ENCODE measurements at places on chromosomes 12 and 14.

GRCh38 chr14:34593740-34594375 lies 36.1 kb downstream of the SNX6 start:
- DNase-seq, result no peak

DNA sequence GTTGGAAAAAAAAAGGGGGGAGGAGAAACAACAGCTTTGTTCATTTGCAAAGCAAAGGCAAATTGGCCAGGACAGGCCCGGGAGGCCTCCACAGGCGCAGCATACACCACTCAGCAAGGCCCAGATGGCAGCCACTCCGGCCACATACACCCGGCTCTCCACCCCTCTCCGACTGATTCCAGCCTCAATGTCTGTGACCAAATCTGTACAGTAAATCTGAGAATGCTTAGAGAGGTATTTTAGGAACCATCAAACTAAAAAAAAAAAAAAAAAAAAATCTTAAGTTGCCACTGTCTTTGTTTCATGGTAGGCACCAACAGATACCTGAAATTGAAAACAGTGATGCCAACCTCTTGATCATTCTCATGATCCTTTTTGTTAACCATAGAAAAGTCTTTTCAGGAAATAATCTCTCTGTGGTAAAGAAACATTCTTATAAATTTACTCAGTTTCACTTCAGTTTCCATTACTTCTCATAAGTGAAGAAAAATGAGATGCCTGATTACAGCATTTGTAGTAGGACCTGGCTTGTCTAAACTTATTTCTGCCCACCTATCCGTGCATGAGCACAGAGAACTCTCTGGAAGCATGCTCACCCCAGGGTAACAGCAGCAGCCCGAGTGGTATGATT lies 20.2 kb downstream of the VPS37B start:
- DNase-seq, result no peak

- DNase-seq, result no peak
Measured at GRCh38 chr12:108335349-108336119, 3.6 kb downstream of the CMKLR1 start.

- DNase-seq, result no peak
Measured at GRCh38 chr14:36652542-36653201, 9.0 kb upstream of the PAX9 start.

- DNase-seq, result no peak
Measured at GRCh38 chr12:94779485-94779884, 129.1 kb upstream of the TMCC3 start.

DNA sequence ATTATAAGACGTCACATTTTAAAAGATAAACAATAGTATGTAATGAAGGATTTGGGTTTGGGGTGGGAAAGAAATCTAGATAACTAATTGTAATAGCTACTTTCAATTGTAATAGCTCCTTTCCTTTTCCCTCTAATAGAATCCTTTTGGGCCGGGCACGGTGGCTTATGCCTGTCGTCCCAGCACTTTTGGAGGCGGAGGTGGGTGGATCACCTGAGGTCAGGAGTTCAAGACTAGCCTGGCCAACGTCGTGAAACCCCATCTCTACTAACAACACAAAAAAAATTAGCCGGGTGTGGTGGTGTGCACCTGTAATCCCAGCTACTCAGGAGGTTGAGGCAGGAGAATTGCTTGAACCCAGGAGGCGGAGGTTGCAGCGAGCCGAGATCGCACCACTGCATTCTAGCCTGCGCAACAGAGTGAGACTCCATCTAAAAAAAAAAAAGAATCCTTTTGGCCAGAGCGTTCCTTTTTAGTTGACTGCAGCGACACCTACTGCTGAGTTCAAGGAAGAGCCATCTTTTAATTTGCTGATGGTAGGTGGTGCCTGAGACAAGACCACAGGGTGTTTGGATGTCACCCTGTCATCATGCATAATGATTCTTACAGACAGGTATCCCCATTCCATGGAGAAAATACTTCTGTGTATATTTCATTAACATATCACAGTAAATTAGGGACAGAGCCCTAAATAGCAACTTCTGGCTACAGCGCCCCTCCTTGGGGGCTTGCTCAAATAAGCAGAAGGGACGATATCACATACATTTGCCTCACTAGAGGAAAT lies 79.5 kb downstream of the ARMH4 start:
- DNase-seq, result no peak

DNA sequence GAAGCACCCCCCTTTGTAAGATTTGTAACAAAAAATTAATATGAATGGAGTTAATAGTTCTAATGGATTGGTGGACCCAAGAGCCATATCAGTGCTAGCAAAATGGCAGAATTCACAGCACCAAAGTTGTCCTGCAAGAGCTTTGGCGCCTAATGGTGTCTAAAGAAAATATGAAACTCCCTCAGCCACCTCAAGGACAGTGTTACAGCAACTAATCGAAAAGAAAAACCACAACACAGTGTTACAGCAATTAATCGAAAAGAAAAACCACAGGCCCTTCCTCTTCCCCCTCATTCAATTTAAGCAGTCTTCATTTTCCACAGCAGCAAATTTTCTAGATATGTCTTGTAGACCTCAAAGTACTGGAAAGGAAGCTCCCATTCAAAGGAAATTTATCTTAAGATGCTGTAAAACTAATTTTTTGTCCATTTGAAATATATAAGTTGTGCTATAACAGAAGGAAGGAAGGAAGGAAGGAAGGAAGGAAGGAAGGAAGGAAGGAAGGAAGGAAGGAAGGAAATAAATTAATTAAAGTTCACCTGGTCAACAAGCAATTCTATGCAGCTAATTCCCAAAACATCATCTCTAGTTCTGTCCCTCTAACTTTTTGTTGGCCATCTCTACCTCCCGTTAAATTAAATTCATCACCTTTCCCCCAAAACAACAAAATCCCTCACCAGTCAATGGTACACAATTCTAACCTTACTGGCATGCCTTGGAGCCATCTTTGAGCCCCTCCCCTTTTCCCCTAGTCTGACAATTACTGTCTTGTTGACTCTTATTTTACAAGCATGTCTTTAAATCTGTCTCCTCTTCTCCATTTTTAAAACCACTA lies 17.4 kb downstream of the LRP6 start:
- DNase-seq, result no peak

- DNase-seq, result no peak
Measured at GRCh38 chr12:78746001-78746400, 118.6 kb upstream of the SYT1 start.

- DNase-seq, result no peak
Measured at GRCh38 chr12:130437555-130438242, 100.0 kb downstream of the PIWIL1 start.

DNA sequence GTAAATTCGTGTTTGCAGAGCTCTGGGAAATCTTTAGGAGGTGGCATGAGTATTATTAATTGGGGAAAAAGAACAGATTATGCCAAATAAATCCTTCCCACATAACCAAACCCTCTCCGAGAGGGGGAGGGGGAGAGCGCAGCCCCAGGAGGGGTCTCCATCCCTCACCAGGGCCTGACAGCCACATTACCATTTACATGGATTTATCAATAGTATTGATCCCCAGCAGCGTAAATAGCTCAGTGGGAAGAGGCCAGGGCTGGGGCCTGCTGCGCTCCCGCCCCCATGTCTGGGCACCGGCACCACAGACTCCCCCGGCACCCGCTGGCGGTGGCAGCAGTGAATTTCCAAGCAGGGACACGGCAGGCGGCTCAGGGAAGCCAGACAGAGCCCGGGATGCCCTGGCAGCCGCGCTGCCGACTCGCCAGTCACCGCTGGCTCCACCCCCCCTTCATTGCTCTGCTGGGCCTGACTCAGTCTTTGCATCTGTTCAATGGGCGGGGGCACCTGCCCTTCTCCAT lies 2.4 kb downstream of the NCOR2 start:
- DNase-seq, result no peak

GRCh38 chr12:28941248-28941647 lies 207.8 kb upstream of the FAR2 start:
- DNase-seq, result no peak

DNA sequence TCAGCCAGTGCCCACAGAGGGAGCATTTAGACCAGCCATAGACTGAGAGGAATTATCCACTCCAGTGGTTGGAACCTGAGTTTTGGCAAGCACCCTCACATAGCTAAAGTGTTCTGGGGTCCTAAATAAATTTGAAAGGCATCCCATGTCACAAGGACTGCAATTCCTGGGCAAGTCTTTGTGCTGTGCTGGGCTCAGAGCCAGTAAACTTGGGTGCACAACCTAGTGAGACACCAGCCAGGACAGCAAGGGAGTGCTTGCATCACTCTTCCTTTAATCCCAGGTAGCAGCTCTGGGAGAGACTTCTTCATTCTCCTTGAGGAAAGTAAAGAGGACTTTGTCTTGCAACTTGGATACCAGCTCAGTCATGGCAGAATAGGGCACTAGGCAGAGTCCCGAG lies 142.0 kb upstream of the FSCB start:
- no peak for DNase-seq

DNA sequence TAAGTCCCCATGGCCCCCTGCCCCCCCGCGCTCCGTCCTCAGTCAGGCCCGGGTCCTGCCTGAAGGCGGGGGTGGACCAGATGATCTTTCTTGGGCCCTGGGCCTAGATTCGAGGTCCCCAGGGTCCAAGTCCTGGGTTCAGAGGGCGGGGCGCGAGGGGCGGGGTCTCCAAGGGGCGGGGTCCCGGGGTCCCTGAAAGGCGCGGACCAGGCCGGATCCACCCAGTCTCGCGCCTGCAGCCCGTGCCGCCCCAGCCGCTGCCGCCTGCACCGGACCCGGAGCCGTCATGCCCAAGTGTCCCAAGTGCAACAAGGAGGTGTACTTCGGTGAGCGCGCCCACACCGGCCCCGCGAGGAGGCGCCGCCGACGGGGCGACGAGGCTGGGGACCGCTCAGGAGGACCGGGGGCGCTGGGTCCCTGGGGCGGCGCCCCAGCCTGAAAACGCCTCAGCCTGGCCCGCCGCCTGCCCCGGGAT lies 325 bp downstream of the CRIP1 start:
- peak; percentile 54 for DNase-seq

GRCh38 chr14:98543074-98543473 lies 728.9 kb downstream of the BCL11B start:
- DNase-seq, result no peak

DNA sequence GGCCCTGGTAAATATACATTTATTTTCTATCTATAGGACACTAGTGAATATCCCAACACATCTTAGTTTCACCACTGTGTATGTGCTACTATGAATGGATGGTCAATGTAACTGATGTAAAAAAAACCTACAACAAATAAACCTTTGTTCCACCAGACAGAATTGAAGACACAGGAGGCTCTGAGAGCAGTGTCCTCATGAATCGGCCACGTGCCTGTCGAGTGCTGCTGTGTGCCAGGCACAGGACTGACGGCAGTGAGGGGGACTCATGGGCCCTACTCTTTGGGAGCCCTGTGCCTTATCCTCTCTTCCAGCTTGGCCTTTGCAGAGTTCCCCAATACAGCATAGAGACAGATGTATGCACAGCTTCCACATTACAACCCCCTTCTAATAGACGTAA lies 18.2 kb downstream of the CINP start:
- DNase-seq, result no peak

DNA sequence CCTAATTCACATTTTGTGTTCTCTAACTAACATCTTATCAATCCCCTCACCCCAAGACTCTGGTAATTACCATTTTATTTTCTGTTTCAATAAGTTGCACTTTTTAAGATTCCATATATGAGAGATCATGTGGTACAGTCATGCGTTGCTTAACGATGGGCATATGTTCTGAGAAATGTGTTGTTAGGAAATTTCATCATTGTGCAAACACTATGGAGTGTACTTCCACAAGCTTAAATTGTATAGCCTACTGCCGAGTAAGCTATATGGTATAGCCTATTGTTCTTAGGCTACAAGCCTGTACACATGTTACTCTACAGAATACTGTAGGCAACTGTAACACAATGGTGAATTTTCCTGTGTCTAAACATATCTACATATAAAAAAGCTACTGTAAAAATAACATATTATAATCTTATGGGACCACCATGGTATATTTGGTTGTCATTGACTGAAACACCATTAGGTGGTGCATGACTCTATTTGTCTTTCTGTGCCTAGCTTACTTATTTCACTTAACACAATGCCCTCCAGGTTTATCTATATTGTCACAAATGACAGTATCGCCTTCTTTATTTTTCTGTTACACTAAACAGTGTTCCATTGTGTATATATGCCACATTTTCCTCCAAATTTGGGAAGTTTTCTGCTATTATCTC lies 473.4 kb upstream of the LMO3 start:
- no peak for DNase-seq

GRCh38 chr14:92503756-92504491 lies 9.7 kb upstream of the RIN3 start:
- no peak for DNase-seq

DNA sequence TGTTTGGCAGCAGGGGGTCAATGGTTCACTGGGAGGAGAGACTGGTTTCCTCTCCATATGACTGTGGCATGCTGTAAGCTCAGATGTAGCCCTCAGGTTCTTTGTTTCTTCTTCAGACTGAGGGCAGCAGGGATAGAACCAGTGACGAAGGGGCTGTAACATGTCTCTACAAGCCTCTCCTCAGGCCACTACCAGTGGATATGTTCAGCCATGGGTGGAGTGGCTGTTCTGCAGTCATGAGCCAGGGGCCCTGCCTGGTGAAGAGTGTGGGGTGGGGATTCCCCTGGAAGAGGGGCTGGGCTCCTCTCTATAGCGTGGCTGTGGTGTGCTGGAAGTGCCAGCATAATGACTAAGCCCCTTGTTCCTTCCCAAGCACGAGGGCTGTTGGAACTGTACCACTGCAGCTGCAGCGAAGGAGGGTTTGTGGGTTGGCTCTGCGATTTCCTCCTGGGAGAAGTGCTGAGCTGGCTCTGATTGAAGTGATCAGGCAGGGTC lies 55.8 kb downstream of the CMAS start:
- no peak for DNase-seq

GRCh38 chr12:52836042-52836466 lies 1.9 kb upstream of the KRT79 start:
- DNase-seq, result peak; percentile 27

- no peak for DNase-seq
Measured at GRCh38 chr12:67112586-67112985, 156.6 kb upstream of the CAND1 start.

GRCh38 chr14:85247071-85247470 lies 282.9 kb upstream of the FLRT2 start:
- no peak for DNase-seq

GRCh38 chr12:125387206-125387605 lies 322.0 kb downstream of the AACS start:
- DNase-seq, result no peak

GRCh38 chr12:120961604-120962531 lies 16.5 kb upstream of the HNF1A start:
- DNase-seq, result no peak

GRCh38 chr12:23831739-23832138 lies 117.7 kb downstream of the SOX5 start:
- no peak for DNase-seq

DNA sequence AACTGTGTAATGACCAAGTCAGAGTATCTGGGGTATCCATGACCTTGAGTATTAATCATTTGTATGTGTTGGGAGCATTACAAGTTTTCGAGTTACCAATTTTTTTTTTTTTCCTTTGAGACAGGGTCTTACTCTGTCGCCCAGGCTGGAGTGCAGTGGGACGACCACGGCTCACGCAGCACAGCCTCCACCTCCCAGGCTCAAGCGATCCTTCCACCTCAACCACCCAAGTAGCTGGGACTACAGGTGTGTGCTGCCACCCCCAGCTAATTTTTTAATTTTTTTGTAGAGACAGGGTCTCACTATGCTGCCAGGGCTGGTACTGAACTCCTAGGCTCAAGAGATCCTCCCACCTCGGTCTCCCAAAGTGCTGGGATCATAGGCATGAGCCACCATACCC lies 19.7 kb downstream of the SSH1 start:
- no peak for DNase-seq

GRCh38 chr12:49296034-49296835 lies 1.3 kb downstream of the PRPH start:
- DNase-seq, result peak; percentile 60

Measured in stimulated activated CD4-positive, alpha-beta T cell treated with anti-CD3 and anti-CD28 coated beads, Interleukin-15, amount 100 ng/mL, for 1 hour (primary cell).